ENCODE measurements at places on chromosomes 7 and 10. TPM values are rescaled to one million over a fixed set of nuclear protein-coding genes. Genes with fewer than 3 reads are reported as not detected.

DNA sequence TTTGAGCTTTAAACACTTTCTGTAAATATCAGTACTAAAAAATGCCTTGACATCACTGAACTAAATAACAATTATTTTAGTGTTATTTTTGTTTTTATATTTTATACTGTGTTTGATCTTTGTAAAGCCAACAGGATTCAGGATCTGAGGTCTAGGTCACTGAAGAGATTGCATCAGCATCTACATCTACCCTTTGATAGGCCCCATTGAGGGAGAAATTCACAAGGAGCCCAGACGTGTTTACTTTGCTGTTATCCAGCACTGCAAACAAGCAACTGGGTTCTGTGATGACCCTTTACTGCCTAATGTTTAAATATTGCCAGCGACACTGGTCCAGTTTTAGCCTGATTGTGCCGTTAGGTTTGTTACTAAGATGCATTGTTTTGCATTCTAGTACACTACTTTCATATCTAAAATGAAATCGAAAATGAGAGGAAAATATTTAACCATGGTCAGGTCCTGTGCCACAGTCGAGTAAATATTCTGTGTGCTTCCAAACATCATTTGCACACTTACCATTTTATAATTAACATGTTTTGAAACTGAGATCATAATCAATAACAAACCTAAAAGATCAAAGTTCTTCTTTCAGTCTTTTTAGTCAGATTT, 48.7 kb downstream of the SP8 start:
- no peak for DNase-seq

KLHDC10 gene
- total RNA-seq: 22.5 TPM

DNA sequence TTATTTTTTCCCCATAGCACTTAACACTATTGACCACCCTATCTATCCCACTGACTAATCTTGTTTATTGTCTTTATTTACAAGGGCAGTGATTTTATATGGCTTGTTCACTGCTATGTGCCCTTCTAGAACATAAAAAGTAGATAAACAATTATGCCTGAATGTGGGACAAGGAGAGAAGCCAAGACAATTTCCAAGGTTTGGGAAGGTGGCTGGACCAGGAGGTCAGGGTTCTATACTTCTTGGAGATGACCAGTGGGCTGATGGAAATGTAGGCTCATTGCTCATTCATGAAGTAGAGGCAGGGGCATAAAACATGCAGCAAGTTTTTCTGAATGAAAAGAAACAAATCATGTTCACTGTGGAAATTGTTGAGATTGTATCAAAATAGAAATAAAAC, 11.5 kb downstream of the IGFBP3 start:
- no peak for DNase-seq

- DNase-seq: no peak
Measured at GRCh38 chr10:124150189-124150806, 56.9 kb upstream of the CHST15 start.

- DNase-seq: no peak
Measured at GRCh38 chr7:154532771-154533170, 470.2 kb downstream of the PAXIP1 start.

- DNase-seq: no peak
Measured at GRCh38 chr10:21060626-21061025, 163.5 kb upstream of the NEBL start.

NEUROD6 gene
- total RNA-seq: not detected

GRCh38 chr7:16657656-16658279, 11.8 kb downstream of the BZW2 start:
- DNase-seq: no peak

LRRC61 gene
- 4.4 TPM for total RNA-seq

GATA3 gene
- 1.2 TPM for total RNA-seq

DNA sequence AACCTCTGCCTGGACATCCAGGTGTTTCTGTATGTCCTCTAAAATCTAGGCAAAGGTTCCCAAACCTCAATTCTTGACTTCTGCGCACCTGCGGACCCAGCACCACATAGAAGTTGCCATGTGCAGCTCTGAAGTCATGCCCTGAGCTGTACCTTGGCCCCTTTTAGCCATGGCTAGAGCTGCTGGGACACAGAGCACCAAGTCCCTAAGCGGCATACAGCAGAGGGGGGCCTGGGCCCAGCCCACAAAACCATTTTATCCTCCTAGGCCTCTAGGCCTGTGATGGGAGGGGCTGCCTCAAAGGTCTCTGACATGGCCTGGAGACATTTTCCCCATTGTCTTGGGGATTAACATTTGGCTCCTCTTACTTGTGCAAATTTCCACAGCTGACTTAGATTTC, 14.6 kb downstream of the TMEM243 start:
- no peak for DNase-seq

DNA sequence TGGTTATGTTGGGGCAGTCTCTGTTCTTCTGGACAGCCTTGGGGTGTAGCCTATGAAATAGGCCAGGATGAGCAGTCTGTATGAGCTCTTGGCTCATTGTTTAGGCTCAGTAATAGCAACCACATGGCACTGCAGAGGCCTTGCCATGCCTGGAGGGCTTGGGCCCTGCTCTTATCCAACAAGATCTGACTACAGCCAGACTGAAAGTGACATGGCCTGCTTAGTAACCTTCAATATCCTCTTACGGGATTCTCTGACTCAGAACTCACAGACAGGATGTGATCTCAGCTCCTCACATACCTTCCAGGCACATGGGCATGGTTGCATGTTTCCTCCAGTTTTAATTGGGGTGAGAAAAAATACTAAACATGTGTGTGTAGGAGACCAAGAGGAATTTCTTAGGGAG, 289.3 kb downstream of the PTEN start:
- DNase-seq: no peak

- no peak for DNase-seq
Measured at GRCh38 chr10:67331121-67331910, 364.7 kb downstream of the CTNNA3 start.

DNA sequence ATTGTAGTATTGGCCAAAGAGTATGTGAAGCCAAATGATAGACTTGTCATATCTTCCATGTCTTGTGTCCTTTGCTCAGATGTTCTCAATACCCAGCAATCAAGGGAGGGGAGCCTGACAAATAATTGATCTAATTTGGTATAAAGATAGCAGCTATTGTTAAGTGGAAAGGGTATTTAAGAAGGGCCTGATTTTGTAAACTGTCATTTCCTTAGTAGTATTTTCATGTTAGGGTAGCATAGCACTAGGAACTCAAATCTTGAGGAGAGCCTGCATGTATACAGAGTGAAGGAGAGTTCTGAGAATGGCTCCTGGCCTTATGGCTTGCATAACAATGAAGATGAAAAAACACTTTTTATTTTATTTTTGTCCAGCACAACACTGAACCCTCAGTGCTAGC, 53.1 kb downstream of the GNAI1 start:
- DNase-seq: no peak

PNLIP gene
- not detected for total RNA-seq

GRCh38 chr7:46651070-46651469, 730.0 kb upstream of the IGFBP3 start:
- DNase-seq: no peak
